ENCODE measurements at places on chromosomes 1 and 21.

GRCh38 chr1:244371242-244372141 lies 80.2 kb downstream of the ADSS2 start:
- no peak for DNase-seq

DNA sequence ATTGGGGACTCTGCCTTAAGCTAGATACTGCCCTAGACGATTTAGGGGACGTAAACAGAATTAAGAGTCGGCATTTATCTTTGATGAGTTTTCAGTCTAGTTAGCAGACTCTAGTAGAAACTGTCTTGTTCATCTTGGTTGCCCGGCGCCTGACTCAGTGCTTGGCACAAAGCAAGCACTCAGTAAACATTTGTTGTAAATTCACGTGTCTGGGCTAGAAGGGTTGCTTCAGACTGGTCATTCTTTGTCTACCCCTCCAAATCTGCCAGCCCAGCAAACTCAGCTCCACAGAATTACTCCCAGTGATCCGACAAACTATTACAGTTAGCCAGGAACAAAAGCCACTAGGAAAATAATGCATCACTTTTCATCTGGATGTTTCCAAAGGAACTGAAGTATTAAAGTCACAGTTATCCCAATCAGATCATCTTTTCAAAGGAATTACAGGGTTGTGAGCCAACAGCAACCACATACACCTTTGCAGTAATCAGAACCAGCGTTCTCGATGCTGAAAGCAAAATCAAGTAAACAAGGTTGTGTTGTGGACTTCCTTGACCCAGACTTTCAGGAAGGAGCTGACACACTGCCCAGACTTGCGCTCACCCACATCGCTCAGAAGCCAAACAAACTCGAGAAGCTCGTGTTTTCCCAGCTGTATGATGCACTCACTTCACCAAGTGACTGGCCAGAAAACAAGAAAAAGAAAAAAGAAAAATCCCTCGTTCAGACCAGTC lies 66.5 kb upstream of the GADD45A start:
- no peak for DNase-seq

DNA sequence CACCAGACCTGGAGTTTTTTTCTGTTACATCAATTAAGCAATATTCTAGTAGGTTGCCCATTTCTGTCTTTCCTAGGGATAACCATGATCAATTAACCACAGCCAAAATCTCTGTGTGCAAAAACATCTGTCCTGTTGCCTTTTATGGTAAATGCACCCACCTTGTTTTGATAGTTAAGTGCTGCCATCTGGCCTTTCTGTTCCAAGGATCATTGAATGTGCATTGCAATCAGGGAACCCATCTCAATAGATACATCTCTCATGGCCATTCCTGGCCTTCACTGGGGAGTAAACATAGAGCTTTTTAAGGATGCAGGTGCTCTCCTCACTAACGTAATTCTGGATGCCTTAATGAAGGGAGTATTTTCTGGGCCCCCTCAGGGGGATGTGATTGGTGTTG lies 111.8 kb upstream of the KIAA1614 start:
- DNase-seq = no peak

- no peak for DNase-seq
These were observed 640.2 kb upstream of the CXADR start for GRCh38 chr21:16872616-16873015.
